Activated gamma-delta T cell treated with anti-CD3 and anti-CD28 coated beads, Interleukin-2, amount 50 U/mL, for 16 hours (primary cell): ENCODE measurements at places on chromosomes 13 and 19.

DNA sequence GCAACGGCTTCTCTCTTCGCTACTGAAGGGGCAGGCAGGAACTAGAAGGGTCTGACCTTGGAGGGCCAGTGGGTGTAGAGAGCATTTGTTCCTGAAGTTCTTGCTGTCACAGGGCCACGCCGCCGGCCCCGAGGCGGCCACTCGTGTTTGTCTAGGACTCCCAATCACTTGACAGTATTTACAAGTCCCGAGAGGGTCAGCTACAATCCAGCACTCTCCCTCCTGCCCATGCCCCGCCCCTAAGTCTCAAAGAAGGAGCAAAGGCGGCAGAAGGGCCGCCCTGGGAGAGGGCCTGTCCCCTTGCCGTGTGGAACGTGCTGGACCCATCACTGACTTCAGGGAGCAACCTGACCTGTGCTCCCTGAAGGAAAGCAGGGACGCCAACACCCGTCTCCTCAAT, 118.5 kb downstream of the STK24 start:
- no peak for DNase-seq

DNA sequence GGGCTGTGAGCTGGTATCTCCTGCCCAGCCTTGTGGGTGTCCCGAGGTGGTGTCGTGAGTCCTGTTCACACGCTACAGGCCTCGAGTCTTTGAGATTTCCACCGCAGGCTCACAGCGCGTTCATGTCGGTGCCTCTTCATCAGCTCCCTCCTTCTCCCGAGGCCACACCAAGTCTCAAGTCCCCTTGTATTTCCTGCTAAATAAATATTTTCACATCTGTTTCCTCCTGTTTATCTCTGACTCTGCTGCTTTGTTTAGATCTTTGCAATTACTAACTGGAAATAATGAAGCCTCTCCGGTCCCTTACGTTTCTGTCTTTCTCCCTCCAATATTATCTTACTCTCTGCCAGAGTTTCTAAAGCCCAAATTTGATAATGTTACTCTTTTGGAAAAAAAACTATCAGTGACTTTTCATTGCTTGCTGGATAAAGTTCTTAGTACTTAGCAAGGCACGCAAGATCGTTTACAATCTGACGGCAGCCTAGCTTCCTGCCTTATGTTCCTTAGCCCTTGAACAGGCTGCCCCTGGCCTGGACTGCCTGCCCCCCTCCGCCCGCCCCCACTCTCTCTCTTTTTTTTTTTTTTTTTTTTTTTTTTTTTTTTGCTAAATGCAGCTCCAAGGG, 130.5 kb upstream of the RNF113B start:
- no peak for DNase-seq

DNA sequence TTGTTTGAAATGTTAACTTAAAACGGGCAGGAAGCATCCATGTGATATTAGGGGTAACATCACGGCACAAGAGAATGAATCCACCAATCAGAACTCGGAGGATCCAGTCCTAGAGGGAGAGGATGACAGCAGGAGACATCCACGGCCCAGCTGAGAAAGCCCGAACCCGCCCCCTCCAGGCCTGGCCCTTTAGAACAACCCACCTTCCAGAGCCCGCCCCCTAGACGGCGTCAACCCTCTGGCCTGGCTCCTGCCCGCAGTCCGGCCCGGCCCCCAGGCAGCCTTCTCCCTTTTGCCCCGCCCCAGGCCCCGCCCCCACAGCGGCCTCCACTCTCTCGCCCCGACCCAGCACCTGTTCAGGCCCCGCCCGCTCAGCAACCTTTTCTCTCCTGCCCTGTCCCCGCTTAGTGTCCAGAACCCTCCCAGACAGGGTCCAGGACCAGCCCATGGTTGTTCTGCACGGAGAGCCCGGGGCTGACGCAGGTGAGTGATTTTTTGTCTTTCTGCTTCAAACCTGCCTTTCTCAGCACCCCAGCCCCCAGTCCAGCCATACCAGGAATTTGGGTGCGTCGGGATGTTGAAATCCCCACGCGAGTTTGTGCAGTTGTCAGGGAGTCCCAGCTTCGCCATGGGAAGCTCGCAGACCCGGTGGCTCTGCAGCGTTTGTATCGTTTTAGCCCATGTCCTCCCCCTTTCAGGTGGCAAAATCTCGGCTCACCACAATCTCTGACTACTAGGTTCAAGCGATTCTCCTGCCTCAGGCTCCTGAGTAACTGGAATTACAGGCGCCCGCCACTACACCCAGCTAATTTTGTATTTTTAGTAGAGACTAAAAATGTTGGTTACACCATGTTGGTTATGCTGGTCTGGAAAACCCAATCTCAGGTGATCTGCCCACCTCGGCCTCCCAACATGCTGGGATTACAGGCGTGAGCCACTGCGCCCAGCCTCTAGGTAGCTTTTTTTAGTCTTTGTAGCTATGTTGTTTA, 16.1 kb downstream of the ZNF816 start:
- DNase-seq: no peak

DNA sequence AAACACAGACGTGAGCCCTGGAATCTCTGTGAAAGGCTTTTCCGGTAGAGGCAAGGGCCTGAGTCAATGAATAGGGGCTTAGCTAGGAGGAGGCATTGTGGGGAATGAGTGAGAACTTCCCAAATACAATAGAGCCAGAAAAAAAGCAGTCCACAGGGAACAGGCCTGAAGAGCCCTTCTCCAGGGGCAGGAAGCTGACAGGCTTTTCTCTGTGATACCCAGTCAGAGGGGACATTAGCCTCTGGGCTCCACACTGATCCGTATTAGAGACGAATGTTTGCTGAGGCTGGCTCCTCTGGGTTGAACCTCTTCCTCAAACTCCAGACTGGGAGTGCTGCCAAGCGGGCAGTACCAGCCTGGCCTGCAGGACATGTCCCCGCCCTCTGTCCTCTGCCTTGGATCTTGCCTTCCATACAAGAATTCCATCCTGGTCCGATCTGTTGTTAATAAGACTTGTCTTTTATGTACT, 2.3 kb downstream of the DHRS12 start:
- no peak for DNase-seq

- DNase-seq: no peak
Observed at GRCh38 chr13:50635504-50635903, 208.0 kb downstream of the DLEU7 start.

GRCh38 chr19:31338069-31338776, 11.0 kb downstream of the TSHZ3 start:
- no peak for DNase-seq
